ENCODE measurements at places on chromosomes 4 and X.

DNA sequence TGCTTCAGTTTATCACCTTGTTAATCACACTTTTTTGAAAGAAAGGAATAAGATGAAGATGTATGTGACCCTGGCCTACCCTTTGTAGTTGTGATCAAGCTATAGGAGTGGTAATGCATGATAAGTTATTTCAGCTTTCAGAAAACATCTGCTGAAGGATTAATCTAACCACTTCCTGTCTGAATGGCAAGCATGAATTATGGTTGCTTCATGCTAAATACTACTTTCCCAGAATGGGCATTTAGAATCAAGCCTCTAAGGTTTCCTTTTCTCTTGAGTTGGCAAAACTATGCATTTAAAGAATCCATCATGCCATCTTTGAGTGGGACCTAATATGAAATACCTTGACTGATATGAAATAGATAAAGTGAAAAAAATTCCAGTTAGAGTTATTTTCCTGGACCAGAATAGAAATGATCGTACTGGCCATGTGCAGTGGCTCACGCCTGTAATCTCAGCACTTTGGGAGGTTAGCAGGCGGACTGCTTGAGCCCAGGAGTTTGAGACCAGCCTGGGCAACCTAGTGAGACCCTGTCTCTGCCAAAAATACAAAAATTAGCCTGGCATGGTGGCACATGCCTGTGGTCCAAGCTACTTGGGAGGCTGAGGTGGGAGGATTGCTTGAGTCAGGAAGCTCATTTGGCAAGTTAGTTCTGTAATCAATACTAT is 59.1 kb downstream of the ANXA3 start:
- peak; percentile 24 for DNase-seq

GRCh38 chr4:41432881-41433280 is 105.1 kb upstream of the LIMCH1 start:
- no peak for DNase-seq

DNA sequence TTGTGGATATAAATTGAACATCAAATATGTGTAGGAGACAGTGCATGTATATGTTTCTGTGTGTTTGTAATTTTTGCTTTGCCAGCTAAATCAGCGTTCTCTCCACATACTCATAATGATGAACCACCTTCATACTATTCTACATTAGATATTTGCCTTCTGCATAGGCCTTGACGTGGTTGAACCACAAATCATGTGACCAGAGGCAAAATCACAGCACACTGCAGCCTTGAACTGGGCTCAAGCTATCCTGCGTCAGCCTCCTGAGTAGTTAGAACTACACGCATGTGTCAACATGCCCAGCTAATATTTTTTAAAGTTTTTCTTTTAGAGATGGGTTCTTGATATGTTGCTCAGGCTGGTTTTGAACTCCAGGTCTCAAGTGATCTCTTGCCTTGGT is 9.5 kb downstream of the UBQLN2 start:
- no peak for DNase-seq

GRCh38 chr4:154779362-154779947 is 1.6 kb upstream of the RBM46 start:
- no peak for DNase-seq

- DNase-seq: no peak
Observed at GRCh38 chrX:439719-440118, 53.0 kb upstream of the PPP2R3B start.

- DNase-seq: no peak
Observed at GRCh38 chr4:188106454-188106853, 2.9 kb downstream of the TRIML2 start.

DNA sequence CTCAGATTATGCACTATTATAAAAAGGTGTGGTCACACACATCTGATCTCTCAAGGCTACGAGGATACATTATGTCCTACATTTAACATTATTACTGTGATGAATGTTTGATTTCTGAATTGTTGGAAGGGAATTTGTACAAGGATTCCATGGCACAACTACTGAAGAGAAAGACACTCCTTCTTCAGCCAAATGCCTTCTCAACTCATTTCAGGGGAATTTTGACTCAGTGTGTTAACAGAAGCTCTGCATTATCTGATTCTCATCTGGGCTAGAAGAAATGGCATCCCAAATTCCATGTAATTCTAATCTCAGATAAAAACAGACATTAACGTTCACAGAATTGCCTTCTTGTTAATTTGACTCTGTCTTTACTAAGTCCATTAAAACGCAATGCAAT is 477.7 kb downstream of the PDGFC start:
- DNase-seq: no peak

- peak; percentile 32 for DNase-seq
Observed at GRCh38 chrX:119605464-119606279, 552 bp downstream of the NKRF start.

GRCh38 chrX:23385242-23385641 is 50.6 kb downstream of the PTCHD1 start:
- DNase-seq: no peak

- DNase-seq: no peak
Observed at GRCh38 chr4:87151730-87152129, 68.7 kb downstream of the KLHL8 start.

DNA sequence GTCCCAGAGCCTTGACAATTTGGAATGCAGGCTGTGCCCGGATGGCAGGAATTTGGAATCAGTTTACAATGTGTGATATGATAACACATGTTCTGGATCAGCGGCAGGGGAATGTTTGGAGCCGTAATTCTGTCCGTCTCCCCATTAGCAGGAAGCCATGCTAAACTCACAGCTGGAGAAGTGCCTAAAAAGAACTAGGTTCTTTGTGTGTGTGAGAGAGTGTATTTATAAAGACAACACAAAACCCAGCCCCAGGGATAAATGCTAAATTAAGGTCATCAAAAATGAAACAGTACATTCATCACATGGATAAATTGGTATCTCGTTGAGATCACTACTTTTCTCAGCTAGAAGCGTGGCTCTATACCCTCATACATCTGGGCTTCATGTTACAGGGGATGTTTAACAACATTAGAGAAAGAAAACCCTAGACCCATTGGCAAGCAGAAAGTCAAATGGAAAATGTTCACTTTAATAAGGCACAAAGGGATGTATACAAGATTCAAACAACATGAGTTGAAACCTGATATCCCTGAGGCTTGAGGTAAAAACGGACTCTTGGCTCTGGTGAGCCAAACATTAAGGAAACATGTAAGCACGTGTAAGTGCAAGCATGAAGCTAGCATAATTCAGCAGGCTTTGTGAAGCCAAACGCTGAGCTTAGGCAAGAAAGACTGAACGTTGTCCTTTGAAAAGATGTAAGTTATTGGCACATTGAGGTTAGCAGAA is 18.0 kb upstream of the TMEM131L start:
- DNase-seq: no peak

GRCh38 chr4:721261-722168 is 15.9 kb downstream of the PCGF3 start:
- DNase-seq: no peak

DNA sequence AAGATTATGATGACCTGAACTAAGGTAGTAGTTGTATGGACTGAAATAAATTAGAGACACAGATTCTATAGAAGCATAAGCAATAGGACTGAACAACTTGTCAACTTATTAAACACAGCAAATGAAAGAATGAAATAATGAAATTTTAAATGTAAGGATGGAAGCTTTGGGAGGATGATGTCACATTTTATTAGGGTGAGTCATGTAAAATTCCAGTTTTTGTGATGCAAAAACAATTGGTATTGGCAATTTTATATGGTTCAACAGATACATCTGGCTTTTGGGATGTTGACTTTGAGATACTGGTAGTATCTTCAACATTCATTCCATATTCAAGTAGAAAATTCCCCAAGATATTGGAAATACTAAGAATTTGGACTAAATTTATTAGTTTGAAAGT is 72.7 kb upstream of the IL15 start:
- DNase-seq: no peak

- DNase-seq: peak; percentile 90
Observed at GRCh38 chrX:131783555-131784308, 239.4 kb upstream of the STK26 start.
